Stimulated activated naive CD4-positive, alpha-beta T cell treated with Interleukin-2 at 50 U/mL for 16 hours (primary cell): ENCODE measurements at places on chromosomes 7 and 10.
A peak's percentile ranks its signal among the peaks of the same experiment; 100 is the strongest.

GRCh38 chr7:2066251-2066919 is 166.4 kb downstream of the MAD1L1 start:
- DNase-seq: no peak

- DNase-seq: no peak
These were observed 1.2 kb upstream of the LSM8 start for GRCh38 chr7:118182593-118183427.

GRCh38 chr7:156148547-156148946 is 336.3 kb upstream of the SHH start:
- DNase-seq: no peak

GRCh38 chr7:7962851-7963250 is 5.7 kb upstream of the GLCCI1 start:
- DNase-seq: no peak

DNA sequence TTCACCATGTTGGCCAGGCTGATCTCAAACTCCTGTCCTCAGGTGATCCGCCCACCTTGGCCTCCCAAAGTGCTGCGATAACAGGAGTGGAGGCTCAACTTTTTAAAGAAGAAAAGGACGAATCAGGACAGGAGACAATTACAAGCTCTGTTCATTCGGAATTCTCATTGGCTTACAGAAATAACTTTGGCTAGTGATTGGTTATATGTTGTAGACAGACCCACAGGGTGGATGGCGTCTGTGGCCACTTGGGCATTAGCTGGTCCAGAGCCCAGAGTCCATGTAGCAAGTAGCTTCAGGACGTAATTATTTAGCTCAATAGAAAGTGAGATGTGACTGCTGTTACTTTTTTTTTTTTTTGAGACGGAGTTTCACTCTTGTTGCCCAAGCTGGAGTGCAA is 160.5 kb upstream of the TNRC18 start:
- no peak for DNase-seq

DNA sequence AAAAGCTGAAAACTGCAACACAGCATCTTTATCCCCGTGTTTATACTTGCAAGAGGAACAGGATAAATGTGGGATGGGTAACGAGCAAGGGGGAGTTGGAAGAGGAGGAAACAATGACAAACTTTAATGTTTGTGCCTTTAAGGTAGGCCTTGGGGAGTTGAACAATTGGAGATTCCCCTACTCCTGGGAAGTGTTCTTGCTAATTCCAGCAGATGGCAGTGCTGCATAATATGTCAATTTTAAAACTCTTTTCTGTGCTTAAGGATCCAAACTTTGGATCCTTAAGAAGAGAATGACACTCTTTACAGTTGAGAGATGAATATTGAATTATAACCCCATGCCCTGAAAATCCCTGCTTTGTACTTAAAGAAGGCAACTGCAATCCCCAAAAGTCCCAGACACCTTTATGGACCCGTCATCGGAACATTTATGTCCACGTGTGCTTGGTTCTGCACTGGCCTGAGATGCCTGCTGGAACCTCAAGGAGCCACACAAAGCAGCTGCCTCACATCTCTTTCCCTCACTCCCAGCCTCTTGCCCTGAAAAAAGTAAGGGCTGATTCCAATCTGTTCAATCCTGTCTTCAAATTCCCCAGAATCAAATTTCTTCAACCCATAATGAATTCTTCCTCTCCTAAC is 12.0 kb downstream of the IFIT5 start:
- no peak for DNase-seq

- no peak for DNase-seq
These were observed 144.3 kb downstream of the TCERG1L start for GRCh38 chr10:131167036-131167860.

- no peak for DNase-seq
These were observed 101.8 kb downstream of the PTPRE start for GRCh38 chr10:128008521-128009250.

GRCh38 chr7:116500078-116500853 is 728 bp downstream of the CAV2 start:
- peak; percentile 37 for DNase-seq

DNA sequence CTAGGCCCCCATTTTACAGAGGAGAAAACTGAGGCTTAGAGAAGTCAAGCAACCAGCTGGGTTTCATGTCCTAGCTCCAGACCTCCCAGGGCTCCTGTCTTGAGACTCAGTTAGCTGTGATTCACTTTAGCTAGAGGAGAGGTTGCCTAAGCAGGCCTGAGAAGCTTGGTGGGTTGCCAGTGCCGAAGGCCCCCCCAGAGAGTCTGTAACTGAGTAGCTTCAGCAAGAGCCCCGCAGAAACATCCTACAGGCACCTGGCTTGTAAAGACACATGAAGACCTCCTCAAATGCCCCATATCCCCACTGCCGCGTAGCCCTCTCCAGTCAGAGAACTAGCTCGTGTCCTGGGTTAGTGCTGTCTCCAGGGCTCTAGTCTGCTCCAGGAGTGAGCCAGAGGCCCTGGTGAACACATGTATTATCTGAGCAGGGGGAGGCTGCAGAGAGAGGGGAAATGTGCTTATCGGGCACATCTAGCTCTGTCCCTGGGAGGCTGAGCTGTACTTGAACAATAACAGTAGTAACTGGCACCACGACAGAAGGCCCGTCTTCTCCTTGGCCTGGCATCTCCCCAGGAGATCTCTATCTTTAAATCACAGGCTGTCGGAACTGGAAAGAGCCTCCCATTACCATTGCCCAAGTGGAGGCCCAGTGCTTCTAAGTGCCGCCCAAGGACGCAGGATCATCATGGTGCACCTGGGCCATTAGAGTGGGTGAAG is 28.9 kb downstream of the UNC5B start:
- no peak for DNase-seq

DNA sequence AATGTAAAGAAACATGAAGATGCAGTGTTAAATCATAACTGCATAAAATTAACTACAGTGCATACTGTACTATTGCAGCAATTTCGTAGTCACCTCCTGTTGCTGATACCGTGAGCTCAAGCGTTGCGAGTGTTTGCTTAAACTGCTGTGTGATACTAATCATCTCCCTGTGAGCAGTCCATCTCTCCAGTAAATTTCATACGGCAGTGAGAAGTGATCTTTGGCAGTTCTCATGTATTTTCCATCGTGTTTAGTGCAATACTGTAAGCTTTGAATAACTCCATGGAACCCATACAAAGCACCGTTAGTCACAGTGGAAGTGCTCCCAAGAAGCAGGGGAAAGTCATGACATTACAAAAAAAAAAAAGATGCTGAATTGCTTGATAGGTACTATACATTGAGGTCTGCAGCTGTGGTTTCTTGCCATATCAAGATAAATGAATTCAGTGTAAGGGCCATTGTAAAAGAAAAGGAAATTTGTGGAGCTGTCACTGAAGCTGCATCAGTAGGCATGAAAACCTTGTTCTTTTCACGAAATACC is 360.4 kb downstream of the EXOC4 start:
- DNase-seq: no peak

DNA sequence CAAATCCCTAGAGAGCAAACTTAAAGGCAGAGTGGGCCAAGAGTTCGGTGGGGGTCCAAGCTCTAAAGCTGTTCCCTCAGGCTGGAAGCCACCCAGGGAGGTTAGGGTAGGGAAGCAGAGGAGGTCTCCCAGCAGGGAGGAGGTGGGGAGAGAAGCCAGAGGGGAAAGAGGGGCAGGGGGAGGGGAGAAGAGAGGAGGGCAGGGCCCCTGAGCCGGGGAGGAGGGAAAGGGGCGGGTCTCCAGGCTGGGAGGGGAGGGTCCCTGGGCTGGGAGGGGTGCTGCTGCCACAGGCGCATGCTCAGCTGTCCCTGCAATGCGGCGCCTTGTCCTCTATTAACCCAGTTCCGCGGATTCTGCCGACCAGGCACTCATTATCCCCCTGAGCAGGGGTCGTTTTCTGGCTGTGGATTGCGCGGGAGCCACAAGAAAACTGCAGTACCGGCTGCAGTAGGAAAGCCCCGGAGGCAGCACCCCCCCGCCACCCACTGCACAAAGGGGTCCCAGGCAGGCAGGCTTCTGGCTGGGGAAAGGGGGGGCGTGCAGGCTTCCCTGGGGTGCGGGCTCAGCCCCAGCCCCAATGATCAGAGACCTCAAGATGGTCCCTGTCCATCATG is 49.3 kb downstream of the CAMK2B start:
- DNase-seq: no peak

- no peak for DNase-seq
These were observed 19.3 kb upstream of the RPA3 start for GRCh38 chr7:7737674-7738073.

DNA sequence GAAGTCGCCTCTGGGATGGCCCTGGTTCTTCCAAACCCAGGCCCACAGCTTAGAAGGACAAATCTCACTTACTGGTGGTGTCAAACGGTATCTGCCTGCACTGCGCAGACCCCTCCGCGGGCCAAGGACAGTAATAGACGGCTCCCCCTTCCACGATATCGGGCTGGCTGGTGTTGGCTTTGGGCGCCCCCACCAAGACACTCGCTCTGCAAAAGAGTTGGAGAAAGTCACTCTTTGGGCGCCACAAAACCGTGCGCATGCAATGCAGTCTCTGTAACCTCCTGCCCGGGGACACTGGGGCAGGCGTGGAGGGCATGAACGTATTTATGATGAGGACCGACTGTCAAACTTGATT is 1.1 kb downstream of the ITGA8 start:
- DNase-seq: no peak

DNA sequence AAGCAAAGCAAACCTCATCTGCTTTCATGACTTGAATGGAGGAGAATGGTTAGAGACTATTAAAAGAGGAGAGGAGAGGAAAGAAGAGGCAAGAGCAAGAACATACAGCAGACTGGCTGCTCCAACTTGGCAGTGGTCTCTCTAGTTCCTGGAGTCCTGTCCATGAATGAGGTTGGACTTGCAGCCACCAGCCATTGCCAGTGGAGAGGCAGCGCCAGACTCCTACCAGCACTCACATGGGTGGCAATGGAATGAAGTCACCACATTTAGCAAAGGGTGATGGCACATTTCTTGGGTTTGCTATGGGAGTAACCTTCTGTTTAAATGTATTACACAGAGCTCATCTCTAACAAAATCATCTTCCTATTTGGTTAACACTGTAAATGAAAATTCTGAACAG is 257.8 kb upstream of the IMMP2L start:
- no peak for DNase-seq

DNA sequence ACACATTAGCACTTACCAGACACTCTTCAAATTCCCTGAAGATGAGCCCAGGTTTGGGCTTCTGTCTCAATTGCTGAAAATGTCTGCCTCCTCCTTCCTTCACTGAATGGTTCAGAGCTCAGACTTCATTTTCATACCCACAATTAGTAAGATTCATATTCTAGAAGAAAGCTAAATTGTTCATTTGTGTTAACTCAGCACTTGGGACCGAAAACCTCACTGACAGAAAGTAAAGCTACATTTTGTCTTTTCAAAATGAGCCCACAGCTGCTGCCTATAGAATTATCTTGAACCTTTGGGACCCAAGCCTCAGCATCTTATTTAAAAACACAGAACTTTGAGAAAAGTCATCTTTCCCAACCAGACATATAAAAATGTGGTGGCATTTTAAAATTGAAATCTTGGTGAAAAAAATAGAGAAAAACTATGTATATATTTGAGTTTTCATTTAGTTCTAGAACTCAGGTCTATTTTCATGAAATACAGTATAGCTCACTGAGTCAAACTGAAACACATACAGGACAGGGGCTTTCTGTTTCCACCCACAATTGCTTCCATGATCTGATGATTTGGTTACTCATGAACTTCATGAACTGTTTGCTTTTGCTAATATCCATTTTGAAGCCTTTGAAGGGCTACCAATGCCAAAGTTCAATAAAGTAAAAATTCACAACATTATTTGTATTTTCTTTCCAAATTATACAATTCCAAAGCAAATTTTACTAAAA is 119.1 kb upstream of the PFKP start:
- DNase-seq: no peak

DNA sequence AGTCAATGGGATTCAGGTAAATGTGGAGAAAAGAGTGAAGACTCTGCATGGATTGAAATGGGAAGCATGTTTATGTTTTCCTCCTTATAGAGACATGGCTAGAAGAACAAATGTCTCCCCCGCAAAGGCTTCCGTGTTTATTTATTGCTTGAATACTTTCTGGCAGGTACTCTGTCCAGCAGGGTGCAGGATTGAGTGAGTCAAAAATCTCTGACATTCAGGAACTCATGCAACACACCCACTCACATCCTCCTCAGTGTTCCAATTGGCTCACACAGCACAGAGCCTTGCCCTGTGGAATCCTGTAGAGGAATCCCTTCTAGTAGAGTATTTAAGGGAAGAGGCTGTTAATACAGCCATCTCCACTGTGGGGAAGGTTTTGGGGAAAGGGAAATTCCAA is 290.3 kb upstream of the VWC2 start:
- no peak for DNase-seq

GRCh38 chr10:75398200-75398691 is 3.3 kb downstream of the ZNF503 start:
- no peak for DNase-seq

DNA sequence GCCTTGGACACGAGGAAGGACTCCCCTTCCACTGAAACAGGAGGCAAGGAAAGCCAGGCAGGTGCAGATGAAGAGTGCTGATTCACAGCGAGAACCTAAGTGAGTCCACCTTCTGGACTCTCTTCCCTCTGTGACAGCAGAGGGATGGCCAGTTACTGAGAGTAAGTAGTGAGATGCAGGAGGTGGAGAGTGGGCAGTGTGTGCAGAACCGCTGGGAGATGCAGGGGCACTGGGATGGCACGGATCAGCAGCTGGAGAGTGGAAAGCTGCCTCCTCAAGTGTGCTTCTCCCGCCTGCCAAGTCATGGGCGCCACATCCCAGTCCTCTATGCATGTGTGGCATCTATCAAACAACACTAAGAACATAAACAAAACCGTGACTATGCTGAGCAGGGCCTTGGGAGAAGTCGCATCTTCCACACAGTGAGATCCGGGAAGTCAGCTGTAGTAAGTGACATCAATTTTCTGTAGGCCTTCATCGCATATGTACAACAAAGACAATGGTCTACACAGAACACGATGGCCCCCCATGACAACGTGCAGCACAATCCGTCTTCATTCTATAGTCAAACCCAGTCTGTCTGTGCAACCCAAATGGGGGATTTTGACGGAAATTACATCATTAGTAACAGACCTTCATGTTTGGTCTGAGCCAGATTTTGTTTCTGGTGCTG is 217.4 kb upstream of the KLF14 start:
- no peak for DNase-seq

GRCh38 chr7:139640681-139641080 is 117.2 kb downstream of the CLEC2L start:
- no peak for DNase-seq

- DNase-seq: no peak
These were observed 12.7 kb downstream of the PARP12 start for GRCh38 chr7:140050100-140050499.

DNA sequence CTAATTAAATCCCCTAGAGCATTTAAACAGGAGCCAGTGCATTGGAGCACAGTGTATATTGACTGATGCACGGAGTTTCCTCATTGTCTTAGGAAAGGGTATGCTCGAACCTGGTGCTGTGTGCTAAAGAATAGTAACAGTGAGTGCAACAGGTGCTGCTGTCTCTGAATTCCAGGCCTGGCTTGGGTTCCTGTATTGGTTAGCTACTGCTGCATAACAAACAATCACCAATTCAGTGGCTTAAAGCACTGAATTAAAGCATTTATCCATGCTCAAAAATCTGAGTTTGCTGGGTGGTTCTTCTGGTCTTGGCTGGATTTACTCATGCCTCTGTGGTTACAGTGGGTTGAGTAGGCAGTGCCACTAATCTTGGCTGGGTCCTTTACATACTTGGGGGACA is 1.8 kb upstream of the PNLIPRP1 start:
- DNase-seq: no peak
